ENCODE measurements at places on chromosomes 4 and X.

- no peak for DNase-seq
Observed at GRCh38 chrX:8673201-8673600, 58.7 kb downstream of the ANOS1 start.

DNA sequence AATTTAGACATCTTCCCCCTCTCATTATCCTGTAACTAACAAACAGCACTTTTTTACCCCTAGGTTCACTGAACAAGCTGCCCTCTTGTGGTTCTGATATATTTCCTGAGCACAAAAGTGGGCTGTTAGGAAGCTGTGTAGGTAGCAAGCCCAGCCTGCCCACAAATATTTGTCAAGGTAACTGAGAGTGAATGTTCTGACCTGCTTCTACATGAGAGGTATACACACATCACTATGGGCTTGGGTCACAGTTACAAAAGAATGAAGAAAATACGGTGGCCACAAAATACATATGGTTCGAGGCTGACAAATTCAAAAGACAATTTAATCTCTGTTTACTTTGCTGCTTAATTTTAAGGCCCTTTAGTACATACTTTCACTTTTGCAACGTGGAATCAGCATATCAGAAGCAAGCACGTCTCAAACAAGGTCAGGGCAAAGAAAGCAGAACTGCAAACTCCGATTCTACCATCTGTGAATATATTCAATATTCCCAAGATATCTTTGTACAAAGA lies 78.7 kb downstream of the RBM47 start:
- peak; percentile 18 for DNase-seq

GRCh38 chr4:40421839-40422708 lies 86.9 kb downstream of the CHRNA9 start:
- no peak for DNase-seq

DNA sequence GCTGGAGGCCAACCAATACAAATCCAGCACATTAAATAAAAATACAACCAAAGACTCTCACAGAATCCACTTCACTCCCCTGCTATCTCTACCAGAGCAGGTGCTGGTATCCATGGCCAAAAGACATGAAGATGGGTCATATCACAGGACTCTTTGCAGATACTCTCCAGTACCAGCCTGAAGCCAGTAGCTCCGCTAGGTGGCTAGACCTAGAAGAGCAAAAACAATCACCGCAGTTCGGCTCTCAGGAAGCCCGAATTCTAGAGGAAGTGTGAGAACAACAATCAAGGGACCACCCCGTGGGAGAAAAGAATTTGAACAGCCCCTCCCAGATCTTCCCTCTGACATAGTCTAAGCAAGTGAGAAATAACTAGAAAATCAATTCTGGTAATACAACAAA lies 20.2 kb downstream of the CLIC2 start:
- DNase-seq, result no peak
